ENCODE measurements at places on chromosomes 7 and 10.
A peak's percentile ranks its signal among the peaks of the same experiment; 100 is the strongest.

DNA sequence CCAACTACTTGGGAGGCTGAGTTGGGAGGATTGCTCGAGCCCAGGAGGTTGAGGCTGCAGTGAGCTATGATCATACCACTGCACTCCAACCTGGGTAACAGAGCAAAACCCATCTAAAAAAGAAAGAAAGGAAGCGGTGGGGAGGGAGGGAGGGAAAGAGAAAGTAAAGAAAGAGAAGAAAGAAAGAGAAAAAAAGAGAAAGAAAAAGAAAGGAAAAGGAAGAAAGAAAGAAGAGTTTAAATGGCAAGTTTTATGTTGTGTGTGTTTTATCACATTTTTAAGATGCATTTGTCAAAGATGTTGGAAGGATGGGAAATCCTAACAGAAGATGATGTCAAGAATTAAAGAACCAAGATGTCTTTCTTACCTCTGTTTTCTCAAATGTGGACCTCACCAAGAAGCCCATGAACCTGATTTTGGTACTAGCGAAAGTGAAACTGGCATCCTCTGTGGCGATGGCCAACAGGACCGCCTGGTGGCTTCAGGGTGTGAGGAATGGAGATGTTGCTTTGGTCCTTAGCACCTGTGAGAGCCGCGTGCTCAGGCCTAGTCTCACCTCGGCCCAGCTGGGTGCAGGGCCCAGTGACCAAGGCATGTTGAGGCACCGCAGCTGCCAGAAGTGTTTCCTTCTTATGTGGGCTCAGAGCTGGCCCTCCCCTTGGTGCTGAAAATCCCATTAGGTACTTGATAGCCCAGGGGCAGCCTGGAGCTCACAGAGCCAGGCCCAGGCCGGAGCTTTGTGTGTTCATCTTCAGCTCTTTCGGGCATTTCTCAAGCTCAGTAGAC is 9.8 kb downstream of the UCMA start:
- no peak for DNase-seq

DNA sequence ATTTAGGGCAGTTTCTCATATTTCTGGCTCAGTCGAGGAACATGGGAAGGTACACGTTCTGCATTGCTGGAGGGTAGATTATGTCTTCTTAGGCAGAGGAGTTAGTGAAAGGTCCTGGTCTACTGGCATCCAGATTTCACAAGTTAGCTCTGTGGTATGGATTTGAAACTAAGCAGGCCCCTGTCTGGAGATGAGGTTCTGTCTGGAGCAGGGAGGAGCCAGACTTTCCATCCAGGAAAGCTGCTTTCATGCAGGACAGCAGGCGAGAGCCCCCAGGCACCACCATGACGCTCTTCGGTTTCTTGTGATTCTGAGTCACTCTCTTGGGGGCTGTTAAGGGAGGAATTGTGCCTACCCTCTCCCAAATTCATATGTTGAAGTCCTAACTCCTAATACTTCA is 184.3 kb downstream of the KIAA1217 start:
- DNase-seq = no peak

- no peak for DNase-seq
Observed at GRCh38 chr10:12954866-12955265, 46.6 kb downstream of the CCDC3 start.

GRCh38 chr7:98178321-98178720 is 32.9 kb upstream of the BHLHA15 start:
- DNase-seq = peak; percentile 92

- DNase-seq = no peak
Observed at GRCh38 chr10:37566332-37566731, 291.1 kb downstream of the ZNF248 start.
